HepG2 (cell line): ENCODE measurements at places on chromosomes 13 and 19. TPM values are rescaled to one million over a fixed set of nuclear protein-coding genes. Genes with fewer than 3 reads are reported as not detected.

POU2F2 gene
- 0.03 and 0.09 TPM in 2 replicates for total RNA-seq

CD320 gene
- 44.4 and 99.9 TPM in 2 replicates for total RNA-seq

ABCC4 gene
- 9.6 and 11.3 TPM in 2 replicates for total RNA-seq

CYP2A6 gene
- total RNA-seq, result not detected in 2 replicates

IQCN gene
- total RNA-seq, result 0.04 and 0.07 TPM in 2 replicates

KLK5 gene
- not detected in 2 replicates for total RNA-seq

ENOX1 gene
- total RNA-seq, result not detected in 2 replicates

GPR180 gene
- total RNA-seq, result not detected in 2 replicates

OR10H1 gene
- total RNA-seq, result not detected in 2 replicates

ZNF296 gene
- 0.62 and 0.63 TPM in 2 replicates for total RNA-seq

CNFN gene
- 0.35 TPM in 1 of 2 replicates, not detected in the other for total RNA-seq

SIGLEC10 gene
- total RNA-seq, result not detected in 2 replicates

GJB2 gene
- total RNA-seq, result 0.18 TPM in 1 of 2 replicates, not detected in the other

RNF113B gene
- total RNA-seq, result not detected in 2 replicates

TIMM50 gene
- total RNA-seq, result 89.1 and 91.1 TPM in 2 replicates

ACP7 gene
- total RNA-seq, result not detected in 2 replicates

RDH13 gene
- 19.1 and 21.5 TPM in 2 replicates for total RNA-seq

VRK3 gene
- total RNA-seq, result 25.6 and 28.3 TPM in 2 replicates

CEACAM21 gene
- total RNA-seq, result not detected in 2 replicates

SIAH3 gene
- total RNA-seq, result not detected in 2 replicates

IZUMO2 gene
- total RNA-seq, result not detected in 2 replicates

USHBP1 gene
- 0.13 and 0.15 TPM in 2 replicates for total RNA-seq

PTGIR gene
- total RNA-seq, result not detected in 2 replicates

PRTN3 gene
- not detected in 2 replicates for total RNA-seq

KLHL1 gene
- total RNA-seq, result not detected in 2 replicates

PRODH2 gene
- total RNA-seq, result 42.0 and 86.7 TPM in 2 replicates

IZUMO1 gene
- 0.22 TPM in 1 of 2 replicates, not detected in the other for total RNA-seq
